ENCODE measurements at places on chromosomes 4 and X.

DNA sequence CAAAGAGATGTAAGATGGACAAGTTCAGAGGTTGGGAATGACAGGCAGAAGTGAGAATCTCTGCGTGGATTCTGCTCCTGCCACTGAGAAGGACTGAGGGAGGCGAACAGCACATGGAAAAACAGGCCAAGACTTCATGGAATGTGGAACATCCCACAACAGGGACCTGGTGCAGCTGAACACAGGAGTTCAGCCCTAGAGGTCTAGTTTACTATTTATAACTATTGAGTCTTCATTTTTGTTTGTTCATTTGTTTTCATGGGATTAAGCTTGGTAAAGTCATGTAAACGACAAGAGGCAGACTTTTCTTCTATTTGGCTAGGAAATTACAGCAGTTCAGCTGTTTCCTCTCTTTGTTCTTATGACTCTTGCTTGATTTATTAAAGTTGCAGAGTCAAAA lies 234.5 kb downstream of the MAML3 start:
- no peak for DNase-seq

GRCh38 chr4:89064848-89065247 lies 7.9 kb upstream of the FAM13A start:
- no peak for DNase-seq

GRCh38 chr4:171582961-171583581 lies 230.1 kb upstream of the GALNTL6 start:
- peak; percentile 76 for DNase-seq

DNA sequence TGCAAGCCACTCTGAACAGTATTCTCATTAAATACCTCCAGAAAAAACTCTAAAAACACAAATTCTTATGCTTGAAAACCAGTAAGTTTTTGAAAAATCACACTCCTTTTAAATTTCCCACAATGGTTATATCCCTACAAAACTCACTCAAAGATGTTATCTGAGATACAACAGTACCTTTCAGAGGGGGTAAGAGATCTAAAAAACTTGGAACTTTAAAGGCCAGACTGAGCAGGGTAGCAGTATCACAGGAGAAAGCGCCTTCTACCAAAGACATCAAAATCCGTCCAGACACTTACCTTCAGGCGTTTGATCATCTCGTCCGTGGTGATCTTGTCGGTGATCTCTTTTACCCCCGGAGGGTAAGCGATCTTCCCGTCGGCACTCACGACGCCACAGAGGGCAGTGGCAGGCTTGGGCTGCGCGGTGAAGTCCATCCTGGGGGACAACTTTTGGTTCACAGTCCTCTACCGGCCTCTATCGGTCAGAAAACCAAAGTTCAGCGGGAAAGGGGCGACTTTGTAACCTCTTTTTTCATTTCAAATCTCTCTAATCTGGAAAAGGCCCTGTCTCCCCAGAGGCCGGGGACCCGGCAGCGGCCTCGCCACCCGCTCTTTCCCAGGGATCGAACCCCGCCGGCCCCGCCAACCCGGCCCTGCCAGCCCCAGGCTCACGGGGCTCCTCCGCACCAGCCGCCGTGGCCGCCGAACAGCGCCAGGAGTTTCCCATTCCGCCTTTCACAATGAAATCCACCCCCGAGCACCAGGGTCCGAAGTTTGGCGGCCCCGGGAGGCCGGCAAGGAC lies 1.4 kb downstream of the PDS5A start:
- peak; percentile 78 for DNase-seq

- no peak for DNase-seq
Measured at GRCh38 chrX:112784692-112785091, 55.9 kb downstream of the AMOT start.

DNA sequence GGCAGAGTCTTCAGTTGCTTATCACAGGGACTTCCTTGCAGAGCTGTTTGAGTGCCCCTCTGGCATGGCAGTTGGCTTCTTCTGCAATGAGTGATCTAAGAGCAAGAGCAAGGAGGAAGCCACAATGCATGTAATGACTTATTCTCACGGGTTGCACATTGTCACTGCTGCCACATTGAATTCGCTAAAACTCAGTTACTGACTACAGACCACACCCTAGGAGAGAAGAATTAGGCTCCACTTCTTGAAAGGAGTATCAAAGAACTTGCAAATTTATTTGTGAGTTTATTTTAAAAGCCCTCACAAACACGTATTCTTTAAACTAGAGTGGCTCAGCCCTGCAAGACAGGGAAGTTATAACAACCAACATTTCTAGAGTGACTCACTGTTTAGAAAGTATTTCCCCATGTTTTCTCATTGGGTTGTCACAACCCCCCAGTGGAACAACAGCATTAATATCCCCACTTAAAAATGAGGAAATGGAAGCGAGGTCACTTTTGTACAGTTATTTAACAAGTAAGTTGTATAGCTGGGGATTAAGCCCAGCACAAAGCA lies 32.4 kb upstream of the RBPJ start:
- peak; percentile 99 for DNase-seq

DNA sequence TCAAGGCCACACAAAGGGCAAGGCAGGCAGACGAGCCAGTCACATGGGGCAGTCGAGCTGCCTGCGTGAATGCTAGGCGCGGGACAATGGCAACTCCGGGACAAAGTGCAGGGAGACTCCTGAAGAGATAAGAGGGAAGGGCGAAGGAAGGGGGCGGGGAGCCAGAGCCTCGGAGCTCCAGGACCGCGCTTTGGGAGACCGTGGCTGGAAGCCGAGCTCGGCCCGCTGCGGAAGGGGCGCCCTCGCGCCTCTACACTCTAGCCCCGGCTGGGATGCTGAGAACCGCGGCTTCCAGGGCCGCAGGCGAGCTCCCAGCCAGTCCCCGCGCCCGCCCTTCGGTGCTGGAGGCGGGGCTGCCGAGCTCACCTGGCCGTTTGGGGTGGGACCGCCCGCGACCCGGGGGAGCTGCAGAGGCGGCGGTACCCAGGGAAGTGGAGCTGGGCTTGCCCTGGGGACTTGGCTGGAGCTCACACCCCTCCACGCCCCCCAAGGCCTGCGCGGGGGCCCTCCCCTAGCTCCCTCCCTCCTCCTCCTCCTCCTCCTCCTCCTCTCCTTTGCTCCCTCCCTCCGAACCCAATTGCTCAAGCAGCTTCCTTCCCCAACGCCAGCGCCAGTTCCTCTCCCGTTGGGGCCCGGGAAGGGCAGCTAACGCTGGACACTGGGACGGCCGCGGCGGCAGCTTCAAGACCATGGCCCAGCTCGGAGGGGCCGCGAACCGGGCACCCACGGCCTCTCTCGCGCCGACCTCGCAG lies at the start of gene SOWAHD:
Gene SOWAHD, plus strand, starts transcription at position 610 of the 752 bp plus-strand sequence. Its CDS starts 80 bp downstream, at position 690.
- peak; percentile 35 for DNase-seq

GRCh38 chr4:88517825-88518224 lies 5.8 kb downstream of the PYURF start:
- no peak for DNase-seq

- DNase-seq, result peak; percentile 53
Measured at GRCh38 chr4:53706422-53707032, 115.2 kb upstream of the LNX1 start.

GRCh38 chr4:75249739-75250138 lies 264.5 kb downstream of the RCHY1 start:
- DNase-seq, result no peak

DNA sequence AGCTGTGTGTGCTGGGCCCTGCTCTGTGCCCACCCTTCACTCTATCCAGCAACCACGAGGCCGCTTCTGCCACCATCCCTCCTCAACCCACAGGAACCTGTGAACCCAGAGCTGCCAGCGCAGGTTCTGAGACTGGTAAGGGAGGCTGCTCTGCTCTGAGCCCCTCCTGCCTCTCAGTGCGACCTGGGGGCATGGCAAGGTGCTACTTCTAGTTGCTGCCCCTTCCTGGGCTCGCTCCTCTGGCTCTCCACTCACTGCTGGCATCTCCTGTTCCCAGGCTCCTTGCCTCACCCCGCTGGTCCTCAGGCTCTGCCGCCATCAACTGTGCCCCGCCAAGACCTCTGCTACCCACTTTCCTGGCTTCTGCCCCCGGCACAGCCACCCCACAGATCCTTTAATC lies 39.3 kb downstream of the RNF212 start:
- DNase-seq, result no peak

DNA sequence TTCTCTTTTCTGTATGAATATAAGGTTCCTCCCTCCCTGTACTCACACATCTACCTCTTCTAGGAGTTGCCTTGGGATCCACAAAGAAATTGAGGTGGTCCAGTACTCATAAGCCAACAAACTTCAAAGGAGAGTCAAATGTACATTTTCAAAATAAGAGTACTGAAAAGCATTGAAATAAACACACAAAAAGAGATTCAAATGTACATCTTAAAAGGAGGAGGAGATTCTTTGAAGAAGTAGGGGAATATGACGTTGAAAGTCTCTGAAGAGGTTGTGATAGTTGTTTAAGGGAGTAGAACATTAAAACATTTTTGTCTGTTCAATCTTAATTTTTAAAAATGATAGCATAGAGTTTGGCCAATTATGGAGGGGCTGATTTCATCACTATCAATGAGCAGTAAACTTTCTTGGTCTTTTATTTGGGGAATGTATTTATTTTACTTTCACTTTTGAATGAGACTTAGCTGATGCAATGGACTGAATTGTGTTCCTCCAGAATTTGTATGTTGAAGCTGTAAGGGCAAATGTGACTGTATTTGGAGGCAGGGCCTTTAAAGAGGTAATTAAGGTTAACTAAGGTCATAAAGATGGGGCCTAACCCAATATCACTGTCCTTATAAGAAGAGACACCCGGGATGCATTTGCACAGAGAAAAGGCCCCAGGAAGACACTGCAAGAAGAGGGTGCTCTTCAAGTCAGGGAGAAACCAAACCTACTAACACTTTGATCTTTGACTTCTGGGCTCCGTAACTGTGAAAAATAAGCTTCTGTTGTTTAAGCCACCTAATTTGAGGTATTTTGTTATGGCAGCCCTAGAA lies 226.3 kb upstream of the PGRMC2 start:
- DNase-seq, result peak; percentile 50

- DNase-seq, result no peak
Measured at GRCh38 chr4:144565527-144566195, 80.3 kb upstream of the HHIP start.

DNA sequence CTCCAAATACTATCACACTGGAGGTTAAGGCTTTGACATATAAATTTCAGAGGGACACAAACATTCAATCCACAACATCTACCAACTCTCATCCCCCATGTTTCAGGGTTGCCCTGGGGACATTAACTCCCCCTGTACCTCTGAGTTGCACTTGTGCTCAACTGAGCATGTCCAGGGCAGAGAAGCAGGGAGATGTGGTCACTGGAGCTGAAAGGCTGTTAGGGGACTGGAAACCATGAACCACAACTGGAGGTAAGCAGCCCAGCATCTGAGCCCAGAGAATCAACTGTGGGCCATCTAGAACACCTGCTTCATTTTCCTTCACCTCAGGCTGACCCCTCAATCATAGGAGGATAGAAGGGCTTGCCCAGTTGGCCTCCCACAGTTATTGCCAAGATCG lies 641.1 kb downstream of the MID1IP1 start:
- DNase-seq, result no peak

DNA sequence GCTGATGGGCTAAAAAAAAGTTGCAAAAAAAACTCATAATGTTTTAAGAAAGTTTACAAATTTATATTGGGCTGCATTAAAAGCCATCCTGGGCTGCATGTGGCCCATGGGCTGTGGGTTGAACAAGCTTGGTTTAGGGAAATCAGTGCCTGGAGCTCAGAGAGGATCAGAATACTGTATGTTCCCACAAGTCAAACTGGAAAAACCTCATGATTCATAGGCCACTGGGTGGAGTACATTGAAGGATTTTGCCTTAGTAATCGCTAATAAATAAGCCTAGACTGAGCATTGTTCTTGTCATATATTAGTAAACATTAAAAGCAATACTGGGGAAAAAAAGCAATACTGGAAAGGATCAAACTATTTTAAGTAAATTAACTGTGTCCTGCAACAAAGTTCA lies 246.3 kb upstream of the TAPT1 start:
- no peak for DNase-seq

GRCh38 chr4:153074486-153074885 lies 129.8 kb upstream of the TRIM2 start:
- DNase-seq, result no peak

- DNase-seq, result no peak
Measured at GRCh38 chr4:78720994-78721677, 55.0 kb upstream of the BMP2K start.

GRCh38 chrX:71492231-71493065 lies 40.5 kb upstream of the OGT start:
- DNase-seq, result peak; percentile 12

- no peak for DNase-seq
Measured at GRCh38 chrX:25202827-25203226, 187.1 kb upstream of the ARX start.

DNA sequence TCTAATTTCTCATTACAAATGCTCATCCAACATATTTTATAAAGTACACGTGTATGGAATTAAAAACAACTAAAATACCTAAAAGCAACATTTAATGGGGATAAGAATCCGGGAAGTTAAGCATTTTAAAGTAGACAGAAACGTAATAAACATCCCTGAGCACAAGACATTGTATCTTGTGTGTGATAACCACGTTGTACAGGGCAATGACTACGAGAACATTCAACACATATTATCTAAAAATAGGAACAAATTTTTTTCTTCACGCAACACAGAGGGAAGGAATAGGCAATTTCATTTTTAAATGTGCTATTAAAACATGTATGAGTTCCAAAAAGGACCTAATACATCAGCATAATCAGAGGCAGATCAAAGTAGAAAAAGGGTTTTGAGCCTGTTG lies 49.5 kb downstream of the AMMECR1 start:
- no peak for DNase-seq

GRCh38 chr4:153344131-153345011 lies at the start of gene MND1:
Gene MND1 (plus strand): TSS chr4:153344688. CDS start chr4:153344738, 50 bp downstream.
- DNase-seq, result peak; percentile 73

DNA sequence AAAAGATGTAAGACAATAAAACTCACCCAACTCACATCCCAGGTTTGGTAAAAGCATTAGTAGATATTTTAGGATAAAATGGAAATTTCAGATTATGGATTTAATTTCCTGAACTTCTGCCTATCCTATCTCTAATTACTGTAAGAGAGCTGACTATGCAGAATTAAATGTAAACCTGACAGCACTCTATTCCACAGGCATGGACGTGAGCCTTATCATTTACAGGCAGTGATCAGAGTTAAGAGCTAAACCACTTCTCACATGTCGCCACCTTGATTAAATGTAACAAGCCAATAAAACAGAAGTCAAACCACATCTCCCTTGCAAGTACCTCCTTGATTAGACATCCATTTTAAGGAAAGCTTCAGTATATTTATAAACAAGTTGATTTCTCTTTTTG lies 97.5 kb upstream of the CBR4 start:
- no peak for DNase-seq

GRCh38 chr4:20195071-20195885 lies 56.4 kb upstream of the SLIT2 start:
- no peak for DNase-seq

- no peak for DNase-seq
Measured at GRCh38 chr4:55087009-55087912, 38.1 kb downstream of the KDR start.

GRCh38 chr4:123616951-123617461 lies 220.4 kb downstream of the SPRY1 start:
- DNase-seq, result peak; percentile 94

- DNase-seq, result no peak
Measured at GRCh38 chr4:109821185-109821584, 5.6 kb downstream of the GAR1 start.

DNA sequence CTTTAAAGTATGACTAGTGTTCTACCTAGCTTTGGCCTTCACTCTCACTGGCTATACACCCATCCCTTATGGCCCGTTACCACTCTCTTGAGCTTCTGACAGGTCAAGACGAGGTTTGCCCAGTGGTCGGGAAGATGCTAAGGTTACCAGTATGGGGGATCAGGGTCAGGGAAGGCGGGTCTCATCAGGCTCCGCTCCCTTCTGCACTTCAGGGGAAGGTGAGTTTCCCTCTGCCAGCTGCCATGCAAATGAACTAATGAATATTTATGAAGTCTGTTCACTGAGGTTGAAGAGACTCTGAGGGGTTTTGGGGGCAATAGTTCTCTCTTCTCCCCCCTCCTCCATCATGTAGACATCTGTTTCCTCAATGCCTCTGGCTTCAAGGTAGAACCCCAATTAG lies 6.6 kb downstream of the EFNB1 start:
- DNase-seq, result no peak

Measured in MV-4-11 (cell line).